ENCODE measurements at places on chromosomes 2 and 18. TPM values are rescaled to one million over a fixed set of nuclear protein-coding genes. Genes with fewer than 3 reads are reported as not detected.

DNA sequence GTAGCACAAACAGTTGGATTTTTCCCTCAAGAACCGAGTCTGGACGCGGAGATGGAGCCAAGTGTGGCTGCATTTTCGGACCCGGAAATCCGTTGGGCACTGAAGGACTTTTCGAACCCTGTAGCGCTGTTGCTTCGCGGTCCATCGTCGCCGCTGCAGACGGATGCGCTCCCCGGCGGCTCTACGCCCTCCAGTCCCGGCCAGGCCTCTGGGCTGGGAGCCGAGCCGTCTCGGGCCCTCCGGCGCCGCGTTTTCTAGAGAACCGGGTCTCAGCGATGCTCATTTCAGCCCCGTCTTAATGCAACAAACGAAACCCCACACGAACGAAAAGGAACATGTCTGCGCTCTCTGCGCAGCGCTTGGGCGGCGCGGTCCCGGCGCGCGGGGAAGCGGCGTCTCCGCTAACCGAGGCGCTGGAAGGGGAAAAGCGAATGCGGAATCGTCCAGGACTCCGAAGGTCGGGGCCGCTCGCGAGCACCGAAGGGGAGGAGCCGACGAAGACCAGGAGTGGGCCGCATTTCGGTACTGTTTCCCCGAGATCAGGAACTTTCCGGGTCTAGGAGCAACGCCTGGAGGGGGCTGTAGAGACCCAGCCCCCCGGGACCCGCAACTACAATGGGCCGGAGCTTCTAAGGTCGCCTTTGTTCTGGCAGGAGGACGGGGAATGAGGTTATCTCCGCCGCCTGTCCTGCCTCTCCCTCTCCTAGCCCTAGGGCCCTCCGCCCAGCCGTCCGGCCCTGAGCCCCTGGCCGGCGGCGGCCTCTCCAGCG lies 3.2 kb downstream of the EMX1 start:
- no peak for DNase-seq

DNA sequence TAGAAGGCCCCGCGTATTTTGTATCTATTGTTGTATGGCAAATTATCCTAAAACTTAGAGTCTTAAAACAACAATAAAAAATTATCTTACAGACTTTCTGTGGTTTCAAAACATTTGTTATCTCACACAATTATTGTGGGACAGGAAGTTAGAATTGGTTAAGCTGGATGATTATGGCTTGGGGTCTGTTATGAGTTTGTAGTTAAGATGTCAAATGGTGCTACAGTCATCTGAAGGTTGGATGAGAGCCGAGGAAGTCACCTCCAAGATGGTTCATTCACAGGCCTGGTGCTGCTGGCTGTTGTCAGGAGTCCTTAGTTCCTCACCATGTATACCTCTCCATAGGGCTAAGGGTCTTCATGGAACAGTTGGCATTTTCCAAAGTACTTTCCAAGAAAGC lies 175.6 kb upstream of the FANCL start:
- DNase-seq: no peak

GRCh38 chr2:17416884-17417391 lies 101.3 kb downstream of the RAD51AP2 start:
- DNase-seq: no peak

GRCh38 chr2:156331572-156332283 lies 793 bp downstream of the NR4A2 start:
- DNase-seq: no peak

The CFAP221 gene
- 1.1 TPM for total RNA-seq

The TMEM247 gene
- total RNA-seq: not detected
